ENCODE measurements at places on chromosomes 4 and X.

- no peak for DNase-seq
These were observed 38.3 kb upstream of the CBLL2 start for GRCh38 chrX:22234380-22234779.

DNA sequence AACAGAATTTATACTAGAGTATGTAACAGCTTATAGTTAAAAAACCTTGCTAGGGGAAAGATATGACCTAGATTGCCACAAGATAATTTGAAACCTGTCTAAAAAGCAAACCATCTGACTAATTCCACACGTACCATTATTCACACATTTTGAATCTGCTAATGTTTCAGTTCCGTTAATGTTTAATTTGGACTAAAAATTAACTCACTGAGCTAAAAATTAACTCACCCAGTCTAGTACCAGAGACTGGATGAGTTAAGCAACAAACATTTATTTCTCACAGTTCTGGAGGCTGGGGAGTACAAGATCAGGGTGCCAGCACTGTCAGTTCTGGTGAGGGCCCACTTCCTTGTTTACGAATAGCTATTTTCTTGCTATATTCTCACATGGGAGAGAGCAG, 231.5 kb upstream of the DIAPH2 start:
- DNase-seq: no peak

DNA sequence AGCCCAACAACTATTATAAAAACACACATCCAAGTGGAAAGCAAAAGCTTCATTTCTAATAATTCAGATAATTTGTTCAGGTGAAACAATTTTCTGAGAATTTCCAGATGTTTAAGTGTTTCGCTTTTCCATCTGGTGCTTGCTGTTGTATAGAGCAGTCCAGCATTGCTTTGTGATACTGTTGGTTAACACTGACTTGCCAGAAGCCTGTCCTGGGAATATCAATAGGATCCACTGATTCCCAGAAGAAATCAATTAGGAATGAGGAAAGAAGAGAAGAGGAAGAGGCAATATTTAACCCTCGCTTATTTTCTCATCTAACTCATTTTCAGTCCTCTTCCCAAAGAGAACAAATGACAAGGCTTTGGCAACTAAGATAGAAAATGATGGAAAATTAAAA, 94.9 kb upstream of the DDIT4L start:
- DNase-seq: no peak

DNA sequence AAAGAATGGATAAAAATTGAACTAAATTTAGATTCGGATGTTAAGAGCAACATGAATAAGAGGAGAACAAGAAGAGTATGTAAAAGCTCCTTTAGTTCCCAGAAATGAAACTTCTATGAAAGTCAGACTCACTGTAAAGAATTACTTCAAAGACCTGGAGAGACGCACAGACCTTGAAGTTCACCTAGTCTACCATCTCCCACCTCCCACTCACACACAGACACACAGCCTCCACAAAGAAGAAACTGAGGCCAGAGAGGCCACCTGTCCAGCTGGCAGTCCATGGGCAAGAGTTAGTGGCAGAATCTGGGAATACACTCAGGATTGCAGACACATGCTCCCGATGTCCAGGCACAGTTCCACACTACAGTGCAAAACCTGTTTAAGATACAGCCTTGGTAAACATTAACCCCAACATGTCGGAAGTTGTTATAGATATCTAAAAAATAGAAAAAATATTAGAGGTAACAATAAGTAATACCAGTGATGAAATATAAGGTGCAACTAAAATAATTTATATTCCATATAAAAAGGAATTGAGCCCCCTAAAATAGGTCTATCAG, 288.8 kb downstream of the INPP4B start:
- no peak for DNase-seq

GRCh38 chr4:114015444-114015899, 36.0 kb upstream of the ARSJ start:
- no peak for DNase-seq

All from activated CD4-positive, alpha-beta T cell treated with anti-CD3 and anti-CD28 coated beads, Interleukin-2, amount 10 ng/mL, durations not matched to agents 7 days and 5 days (primary cell).